Left ventricle myocardium inferior (tissue), 1 donor: ENCODE measurements at places on chromosomes 5 and 9.
A peak's percentile ranks its signal among the peaks of the same experiment; 100 is the strongest.

DNA sequence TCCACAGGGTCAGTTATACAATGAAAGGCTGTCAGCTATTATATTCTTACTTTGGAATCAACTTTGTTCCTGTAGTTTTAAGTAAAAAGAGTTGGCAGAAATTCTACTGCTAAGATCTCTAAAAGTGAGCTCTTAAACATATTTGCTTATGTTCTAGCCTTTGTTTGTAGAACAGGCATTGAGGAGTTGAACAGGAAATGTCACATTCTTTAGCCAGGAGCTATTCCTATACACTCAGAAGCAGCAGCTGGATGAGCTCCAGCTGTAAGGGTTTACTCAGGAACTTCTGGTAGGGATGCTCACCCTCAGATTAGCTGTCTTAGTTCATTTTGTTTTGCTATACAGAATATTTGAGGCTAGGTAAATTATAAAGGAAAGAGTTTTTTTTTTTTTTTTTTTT is 22.4 kb upstream of the SPINK14 start:
- no peak for DNase-seq

DNA sequence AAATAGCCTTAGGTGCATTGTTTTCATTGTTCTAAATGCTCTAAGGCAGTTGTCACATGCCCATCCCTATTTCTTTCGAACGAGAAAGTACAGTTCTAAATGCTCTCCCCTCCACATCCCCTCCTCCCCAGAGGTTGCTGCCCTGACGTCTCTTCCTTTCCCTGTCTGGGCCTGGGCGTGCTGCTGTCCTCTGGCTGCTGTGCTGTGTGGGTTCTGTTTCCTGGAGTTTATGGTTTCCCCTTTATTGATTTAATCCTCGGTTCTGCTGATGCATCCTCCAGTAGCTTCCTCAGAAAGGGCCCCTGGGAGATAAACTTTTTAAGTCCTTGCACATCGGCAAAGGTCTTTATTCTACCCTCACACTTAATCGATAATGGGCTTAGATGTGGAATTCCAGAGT is 48.8 kb downstream of the MVB12B start:
- DNase-seq: no peak

GRCh38 chr5:22033066-22033465 is 820.1 kb downstream of the CDH12 start:
- DNase-seq: no peak

GRCh38 chr5:15501091-15501791 is 1.3 kb downstream of the FBXL7 start:
- DNase-seq: peak; percentile 52

DNA sequence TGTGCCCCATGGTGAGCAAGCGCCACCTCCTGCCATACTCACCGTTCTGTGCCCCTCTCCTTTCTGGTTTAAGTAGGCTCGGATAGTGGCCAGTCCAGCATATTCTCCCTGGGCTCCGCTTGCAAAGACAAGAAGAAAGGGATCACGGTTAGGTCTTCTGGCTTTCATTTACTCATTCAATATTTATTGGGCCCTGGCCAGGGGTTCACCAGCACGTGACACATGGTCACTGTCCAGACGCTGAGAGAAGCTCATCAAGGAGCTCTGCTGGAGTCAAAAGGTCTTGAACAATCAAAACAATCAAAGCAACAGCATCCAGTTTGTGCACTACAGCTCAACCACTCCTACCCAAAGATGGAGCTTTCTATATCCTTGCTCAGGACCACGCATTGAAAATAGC is 80.2 kb downstream of the GLDC start:
- DNase-seq: no peak

DNA sequence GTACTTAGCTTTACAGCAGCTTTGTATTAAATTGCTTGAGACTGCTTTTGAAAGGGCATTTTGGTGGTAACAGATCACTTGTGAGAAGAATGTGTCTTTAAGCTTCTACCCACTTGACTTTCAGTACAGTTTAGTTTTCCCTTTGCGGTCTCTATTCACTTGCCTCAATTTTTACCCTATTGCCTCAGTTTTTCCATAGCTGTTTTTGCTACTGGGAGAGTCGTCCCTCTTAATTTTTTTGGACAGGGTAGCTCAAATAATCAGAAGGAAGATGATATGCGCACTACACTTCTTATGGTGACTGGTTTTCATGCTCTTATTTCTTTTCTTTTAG is 18.8 kb downstream of the UGCG start:
- DNase-seq: no peak

- no peak for DNase-seq
Measured at GRCh38 chr5:53031695-53032096, 42.5 kb downstream of the ITGA2 start.
